CD4-positive, alpha-beta T cell treated with Interferon gamma for 1 hour (primary cell): ENCODE measurements at places on chromosomes 7 and 10.
A peak's percentile ranks its signal among the peaks of the same experiment; 100 is the strongest.

GRCh38 chr7:132508724-132509353 lies 67.4 kb downstream of the PLXNA4 start:
- no peak for DNase-seq

- DNase-seq, result no peak
Observed at GRCh38 chr7:178444-178843, 13.9 kb upstream of the FAM20C start.

DNA sequence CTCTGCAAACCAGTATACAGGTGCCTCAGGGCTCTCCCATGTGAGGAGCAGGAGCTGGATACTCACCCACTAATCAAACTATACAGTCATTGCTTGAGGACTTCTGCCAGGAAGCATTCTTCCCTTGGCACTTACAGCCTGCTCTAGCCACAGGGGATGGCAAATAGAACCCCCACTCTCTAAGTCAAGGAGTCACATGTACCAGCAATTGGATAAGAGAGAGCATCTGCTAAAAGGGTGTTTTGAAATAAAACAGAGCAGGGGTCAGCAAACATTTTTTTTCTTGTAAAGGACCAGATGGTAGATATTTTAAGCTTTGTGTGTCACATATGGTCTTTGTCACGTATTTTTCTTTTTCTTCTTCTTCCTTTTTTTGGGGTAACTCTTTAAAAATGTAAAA lies 865.2 kb upstream of the GHITM start:
- DNase-seq, result no peak

GRCh38 chr7:73988197-73988596 lies 39.8 kb upstream of the ELN start:
- no peak for DNase-seq

GRCh38 chr10:102757323-102757722 lies 13.6 kb downstream of the WBP1L start:
- no peak for DNase-seq

DNA sequence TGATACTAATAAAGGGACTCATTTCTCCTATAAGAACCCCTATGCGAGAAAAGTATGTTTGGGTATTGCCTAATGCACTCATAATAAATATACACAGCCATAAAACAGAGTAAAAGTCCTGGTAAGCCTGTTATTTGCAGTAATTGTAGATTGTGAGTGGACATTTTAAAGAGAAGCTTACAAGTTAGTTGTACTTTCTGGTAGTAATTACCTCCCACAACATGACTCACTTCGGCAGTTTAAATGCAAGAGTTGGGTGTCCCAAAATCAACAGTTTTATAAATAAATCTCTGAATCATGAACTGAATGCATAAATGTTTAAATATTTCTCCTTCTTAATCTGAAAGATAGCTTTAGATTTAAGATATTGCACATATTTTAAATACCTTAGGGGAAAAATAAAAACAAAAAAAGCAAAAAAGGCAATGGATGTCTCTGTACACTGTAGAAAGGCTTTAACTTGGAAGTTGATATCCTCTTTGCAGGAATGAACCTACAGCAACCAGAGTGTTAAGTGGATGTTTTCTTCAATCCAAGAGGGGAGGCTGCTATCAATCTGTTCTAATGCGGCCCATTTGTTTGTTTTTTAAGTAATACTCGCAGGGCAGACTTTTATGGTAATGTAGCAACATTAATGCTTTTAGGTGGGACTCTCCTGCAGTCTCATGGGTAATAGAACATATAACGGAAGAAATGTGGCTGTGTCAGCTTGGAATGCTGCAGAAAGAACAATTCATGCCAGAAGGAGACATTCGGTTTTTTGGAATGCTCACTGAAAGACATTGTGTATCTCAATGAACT lies 57.3 kb upstream of the ZEB1 start:
- no peak for DNase-seq

DNA sequence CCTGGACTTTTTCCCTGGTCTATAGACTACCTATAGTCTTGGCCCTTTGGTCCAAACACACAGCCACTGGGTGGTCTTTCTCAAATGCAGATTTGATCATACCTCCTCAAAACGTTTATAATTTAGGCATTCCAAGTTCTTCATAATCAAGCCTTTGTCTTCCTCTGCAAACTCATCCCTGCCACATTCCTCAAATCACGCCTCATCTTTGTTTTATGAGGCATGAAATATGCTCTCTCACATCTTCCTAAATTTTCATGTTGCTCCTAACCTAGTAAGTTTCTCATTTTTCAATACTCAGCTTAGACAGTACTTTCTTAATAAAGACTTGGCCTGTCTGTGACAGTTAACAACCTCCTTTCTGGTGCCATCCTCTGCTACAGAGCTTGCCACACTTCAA lies 10.9 kb upstream of the HERC4 start:
- no peak for DNase-seq

GRCh38 chr7:30971840-30972563 lies 8.2 kb downstream of the GHRHR start:
- DNase-seq, result no peak

DNA sequence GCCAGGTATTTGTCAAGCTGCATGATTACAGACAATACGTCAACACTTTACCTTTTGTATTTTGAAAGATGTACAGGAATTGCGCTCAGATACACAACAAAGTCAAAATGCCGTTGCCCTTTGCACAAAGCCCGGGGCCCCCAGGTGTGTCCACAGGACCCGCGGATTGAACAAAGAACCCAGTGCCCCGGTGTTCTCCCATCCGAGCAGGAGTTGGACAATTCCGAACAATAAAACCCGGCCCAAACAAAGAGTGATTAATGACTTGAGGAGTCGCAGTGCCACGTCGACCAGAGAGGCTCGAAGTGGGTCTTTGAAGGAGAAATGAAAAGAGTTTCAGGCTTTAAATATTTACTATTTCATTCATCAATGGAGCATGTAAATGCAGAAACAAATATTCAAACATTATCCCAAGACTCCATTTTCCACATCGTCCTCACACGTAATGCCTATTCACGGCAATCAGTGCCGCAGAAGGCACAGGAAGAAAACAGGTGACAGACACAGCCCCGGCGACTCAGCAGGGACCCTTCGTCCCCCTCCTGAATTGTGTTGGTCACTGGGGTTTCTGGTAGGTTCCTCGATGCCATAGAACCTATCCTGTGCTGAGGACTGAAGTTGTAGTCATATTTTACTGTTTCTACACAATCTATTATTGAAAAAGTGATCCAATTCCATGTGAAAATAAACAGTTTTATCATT lies 70.9 kb upstream of the MGMT start:
- no peak for DNase-seq

DNA sequence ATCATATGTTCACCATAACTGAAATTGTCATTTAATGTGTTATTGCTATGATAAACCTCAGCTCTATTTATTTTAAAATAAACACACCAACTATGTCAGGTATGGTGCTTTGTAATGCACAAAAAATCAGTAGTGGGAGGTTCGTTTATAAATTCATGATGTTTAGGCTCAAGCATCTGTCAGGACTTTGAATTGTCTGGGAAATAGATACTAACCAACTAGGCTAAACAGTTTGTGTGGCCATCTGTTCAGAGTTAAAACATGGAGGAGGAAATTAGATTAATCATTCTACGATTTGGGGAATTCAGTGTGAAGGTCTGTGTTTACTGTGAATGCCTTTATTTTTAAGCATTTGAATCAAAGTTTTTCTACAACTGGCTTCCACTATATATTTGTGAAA lies 212.6 kb upstream of the FZD8 start:
- DNase-seq, result no peak

GRCh38 chr10:55144001-55144400 lies 343.0 kb upstream of the PCDH15 start:
- no peak for DNase-seq

DNA sequence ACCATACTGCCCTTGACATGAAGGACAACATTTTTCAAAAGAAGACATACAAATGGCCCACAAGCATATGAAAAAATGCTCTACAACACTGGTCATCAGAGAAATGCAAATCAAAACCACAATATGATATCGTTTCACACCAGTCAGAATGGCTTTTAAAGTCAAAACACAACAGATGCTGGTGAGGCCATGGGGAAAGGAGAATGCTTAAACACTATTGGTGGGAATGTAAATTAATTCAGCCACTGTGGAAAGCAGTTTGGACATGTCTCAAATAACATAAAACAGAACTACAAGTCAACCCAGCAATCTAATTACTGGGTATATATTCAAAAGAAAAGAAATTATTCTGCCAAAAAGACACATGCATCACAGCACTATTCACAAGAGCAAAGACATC lies 4.2 kb upstream of the NT5C3A start:
- no peak for DNase-seq

DNA sequence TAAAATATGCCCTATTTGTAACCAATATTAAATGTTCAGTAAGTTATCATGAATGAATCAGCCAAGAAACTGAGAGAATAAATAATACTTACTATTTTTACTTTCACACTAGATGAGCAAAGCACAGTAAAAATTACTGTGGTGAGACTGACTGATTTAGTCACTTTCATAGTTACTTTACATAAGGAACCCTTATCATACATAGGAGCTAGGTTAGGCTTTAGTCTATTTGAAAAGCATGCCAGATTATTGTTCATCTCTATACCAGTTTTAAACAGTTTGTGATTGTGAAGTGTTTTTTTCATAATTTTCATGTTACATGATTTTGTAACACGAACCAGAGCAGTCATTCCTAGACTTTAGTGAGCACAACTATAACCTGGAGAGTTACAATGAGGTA lies 80.7 kb upstream of the MAGI2 start:
- no peak for DNase-seq

DNA sequence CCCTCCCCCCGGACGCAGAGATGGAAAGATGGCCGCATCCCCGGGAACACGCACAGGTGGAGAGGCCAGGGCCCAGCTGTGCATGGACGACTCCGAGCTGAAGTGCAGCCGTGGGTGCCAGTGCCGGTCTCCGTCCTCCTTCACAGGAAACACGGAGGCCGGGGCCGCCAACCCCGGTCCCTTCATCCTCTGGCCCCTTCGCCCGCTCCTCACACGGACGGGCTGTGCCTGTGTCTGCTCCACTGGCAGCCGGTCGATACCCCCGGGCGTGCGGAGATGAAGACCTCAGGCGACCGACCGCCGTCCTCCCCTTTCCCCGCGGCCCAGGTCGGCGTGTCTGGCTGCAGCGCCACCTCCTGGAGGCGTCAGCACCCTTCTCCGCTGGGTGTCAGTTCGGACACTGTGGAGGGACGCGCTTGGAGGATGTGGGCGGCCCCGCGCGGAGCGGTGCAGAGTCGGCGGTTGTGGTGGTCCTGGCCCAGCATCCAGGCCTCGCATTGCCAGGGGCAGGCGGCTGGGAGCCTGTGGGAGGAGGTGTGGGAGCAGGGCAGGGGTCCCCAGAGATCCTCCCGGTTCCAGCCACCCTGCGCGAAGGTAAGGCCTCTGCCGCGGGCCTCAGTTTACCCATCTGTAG lies 9.9 kb downstream of the ZNF511 start:
- DNase-seq, result peak; percentile 65

DNA sequence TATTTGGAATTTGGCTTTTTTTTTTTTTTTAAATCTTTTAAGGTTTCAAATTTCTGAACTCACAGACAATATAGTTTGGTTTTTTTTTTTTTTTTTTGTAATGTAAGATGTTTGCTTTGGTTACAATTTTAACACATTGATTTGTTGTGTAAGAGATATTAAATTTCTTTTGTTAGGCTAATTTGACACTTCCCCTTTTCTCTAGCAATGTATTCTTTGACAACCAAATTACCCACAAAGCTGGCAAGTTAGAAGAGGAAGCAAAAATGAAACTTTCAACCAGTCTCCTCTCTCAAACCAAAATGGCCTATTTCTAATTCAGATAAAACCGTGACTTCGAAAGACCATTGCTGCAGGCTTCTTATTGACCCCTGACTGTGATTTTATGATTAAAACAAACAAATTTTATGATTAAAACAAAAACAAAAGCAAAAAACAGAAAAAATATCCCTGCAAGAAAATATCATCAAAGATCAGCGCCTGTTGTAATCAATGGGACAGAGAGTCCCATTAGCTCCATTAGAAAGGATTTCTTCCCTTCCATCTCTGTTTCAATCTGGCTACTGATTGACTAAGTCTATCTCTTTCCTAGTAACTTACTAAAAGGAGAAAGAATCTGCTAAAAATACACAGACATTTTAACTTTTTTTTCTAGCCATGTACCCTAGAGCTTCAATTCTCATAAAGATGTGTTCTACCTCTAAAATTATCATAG lies 489.2 kb downstream of the MDFIC start:
- no peak for DNase-seq

DNA sequence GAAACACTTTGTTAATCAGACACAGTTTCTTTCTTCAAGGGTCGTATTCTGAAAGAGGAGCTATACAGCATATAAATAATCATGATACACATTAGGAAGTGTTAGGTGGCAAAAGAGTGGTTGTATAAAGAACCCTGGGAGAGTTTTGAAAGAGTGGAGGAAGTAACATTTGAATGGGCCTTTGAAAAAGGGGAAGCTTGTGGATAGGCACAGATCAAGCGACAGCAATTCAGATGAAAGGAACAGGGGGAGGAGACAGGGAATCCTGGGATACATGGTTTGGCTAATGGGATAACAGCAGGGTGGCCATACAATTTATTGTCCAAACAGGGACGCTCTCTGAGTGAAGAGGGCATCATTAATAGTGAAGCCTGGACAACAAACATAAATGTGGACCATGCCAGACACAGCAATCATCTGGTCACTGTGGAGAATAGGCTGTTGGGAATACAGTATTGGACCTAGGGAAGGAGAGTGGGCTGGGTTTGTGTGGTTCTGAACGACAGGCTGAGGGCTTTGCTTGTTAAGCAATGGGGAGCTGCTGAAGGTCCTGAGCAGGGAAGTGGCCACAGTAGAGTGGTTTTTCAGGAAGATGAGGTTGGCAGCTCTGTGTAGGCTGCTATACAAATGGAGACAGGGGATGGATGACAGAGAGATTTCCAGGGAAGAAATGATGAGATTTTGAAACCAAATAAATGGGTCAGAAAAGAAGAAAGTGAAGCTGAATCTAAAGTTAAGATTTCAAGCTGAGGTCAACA lies 75.9 kb downstream of the ICA1 start:
- DNase-seq, result no peak

DNA sequence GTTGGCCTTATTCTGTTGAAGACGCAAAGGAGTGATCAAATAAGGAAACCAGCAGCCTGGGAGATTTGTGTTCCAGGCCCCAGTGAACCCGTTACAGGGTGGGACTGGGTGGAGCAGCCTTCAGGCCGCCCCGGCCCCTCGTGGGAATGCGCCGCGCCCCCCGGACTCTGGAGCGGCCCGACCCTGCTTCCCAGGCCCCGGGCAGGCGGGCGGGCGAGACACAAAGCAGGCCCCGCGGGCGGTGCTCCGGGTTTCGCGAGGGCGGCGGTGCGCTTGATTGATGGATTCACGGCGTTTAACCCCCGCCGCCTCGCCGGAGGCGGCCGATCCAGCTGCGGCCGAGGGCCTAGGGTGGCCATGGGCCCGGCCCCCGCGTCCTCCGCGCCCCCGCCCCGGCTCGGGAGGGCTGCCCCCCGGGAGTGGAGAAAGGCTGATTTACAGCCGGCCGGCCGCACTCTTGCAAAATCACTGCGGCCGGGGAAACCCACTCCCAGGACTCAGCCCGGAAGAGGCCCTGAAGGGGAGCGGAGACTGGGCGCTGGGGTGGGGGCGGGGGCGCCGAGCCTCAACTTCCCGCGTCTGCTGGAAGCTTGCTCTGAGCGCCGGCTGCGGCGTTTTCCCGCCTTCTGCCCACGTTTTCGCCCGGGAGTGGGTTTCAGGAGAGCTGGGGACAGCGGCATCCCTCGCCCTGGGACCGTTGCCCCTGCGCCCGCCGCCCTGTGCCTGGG lies 299.6 kb upstream of the NFE2L3 start:
- DNase-seq, result no peak
